A375 (cell line): ENCODE measurements at places on chromosomes 6 and 20. TPM values are rescaled to one million over a fixed set of nuclear protein-coding genes. Genes with fewer than 3 reads are reported as not detected.

The MCHR2 gene
- not detected in 2 replicates for total RNA-seq

The DEFB132 gene
- not detected in 2 replicates for total RNA-seq

The DEFB110 gene
- not detected in 2 replicates for total RNA-seq

The VSX1 gene
- not detected in 2 replicates for total RNA-seq
